Natural killer cell (primary cell): ENCODE measurements at places on chromosomes 7 and 10. TPM values are rescaled to one million over a fixed set of nuclear protein-coding genes. Genes with fewer than 3 reads are reported as not detected.

- no peaks in the 10 kb centered on the region for H3K36me3 ChIP-seq
- no peaks in the 10 kb centered on the region for H3K4me1 ChIP-seq
- DNase-seq = no peak
- H3K27ac ChIP-seq = no peak overlapping the region
- no peak overlapping the region for H3K4me3 ChIP-seq
- H3K27me3 ChIP-seq = no peaks in the 10 kb centered on the region
These were observed 283.9 kb upstream of the NPVF start for GRCh38 chr7:25512061-25512687.

DNA sequence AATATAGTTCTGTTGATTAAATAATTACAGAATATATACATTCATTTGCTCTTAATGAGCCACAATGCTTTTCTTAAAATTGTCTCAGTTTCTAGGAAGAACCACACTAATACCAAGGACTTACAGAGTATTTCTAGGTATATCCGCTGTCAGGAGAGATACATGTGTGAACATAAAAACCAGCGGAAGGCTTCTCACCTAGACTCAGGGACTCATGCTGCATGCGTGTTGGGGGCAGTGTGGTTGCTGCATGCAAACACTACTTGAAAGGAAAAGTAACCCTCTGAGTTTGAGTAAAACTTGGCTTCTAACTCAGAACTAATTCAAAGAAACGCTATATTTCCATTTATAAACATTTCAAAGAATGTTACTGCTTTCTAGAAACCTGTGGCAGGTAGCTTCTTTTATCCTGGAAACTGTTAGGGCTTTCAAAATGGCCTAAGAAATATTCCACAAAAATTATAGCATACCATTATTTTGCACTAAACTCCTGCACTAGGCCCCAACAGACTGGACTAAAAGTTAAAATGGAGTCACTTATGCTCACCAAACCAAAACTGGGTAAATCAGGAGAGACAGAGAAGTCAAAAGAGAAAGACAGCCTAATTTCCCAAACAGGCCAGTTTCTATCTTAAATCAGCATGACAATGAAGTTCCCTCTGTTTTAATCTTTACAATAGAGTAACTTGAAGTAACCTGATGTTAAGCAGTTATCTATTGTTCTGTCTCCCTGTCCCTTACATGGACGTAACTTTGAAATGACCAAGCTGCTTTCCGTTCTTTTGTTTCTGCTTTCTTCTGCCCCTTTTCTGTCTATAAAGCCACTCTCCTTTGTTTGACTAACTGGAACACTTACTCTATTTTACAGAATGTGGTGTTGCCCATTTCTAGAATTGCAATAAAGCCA is 95.2 kb upstream of the FAM133B start:
- H3K27ac ChIP-seq = peak overlapping the region; percentile 88
- no peaks in the 10 kb centered on the region for H3K36me3 ChIP-seq
- peaks cover 20% of the 10 kb centered on the region for H3K4me1 ChIP-seq
- peak; percentile 76 for DNase-seq
- no peaks in the 10 kb centered on the region for H3K27me3 ChIP-seq

DNA sequence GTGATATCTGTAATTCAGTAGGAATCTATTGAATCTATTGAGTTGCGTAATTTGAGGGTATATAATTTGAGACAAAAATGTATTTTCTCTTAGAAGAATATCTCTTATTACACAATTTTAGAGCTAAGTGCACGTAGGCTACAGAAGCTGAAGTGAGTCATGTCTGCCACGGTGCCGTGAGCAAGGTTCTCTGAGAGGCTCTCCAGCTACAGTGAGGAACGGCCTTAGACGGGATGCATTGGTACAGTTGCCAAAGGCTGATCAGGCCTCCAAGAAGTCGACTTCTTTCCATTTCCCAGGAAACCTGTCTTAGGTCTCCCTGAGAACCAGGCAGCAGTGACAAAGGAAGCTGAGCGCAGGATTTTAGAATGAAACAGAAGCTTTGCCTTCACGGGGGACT is 28.6 kb downstream of the TCERG1L start:
- H3K27me3 ChIP-seq = no peaks in the 10 kb centered on the region
- no peak overlapping the region for H3K27ac ChIP-seq
- no peak overlapping the region for H3K4me3 ChIP-seq

DNA sequence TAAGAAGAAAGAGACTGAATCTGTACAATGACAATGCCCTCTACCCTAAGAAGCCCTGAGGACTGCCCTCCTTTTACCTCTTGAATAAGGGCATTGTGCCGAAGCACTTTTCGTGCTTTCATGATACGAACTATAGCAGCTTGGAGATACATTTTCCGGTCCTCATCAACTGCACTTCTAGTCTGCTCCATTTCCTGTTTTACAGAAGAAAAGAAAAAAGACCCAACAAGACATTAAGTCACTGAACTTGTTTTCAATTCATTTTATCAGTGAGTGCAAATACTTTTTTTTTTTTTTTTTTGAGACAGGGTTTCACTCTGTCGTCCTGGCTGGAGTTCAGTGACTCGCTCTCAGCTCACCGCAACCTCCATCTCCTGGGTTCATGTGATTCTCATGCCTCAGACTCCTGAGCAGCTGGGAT is 78.4 kb downstream of the CUL2 start:
- DNase-seq = peak; percentile 49
- H3K27ac ChIP-seq = no peak overlapping the region
- H3K27me3 ChIP-seq = no peaks in the 10 kb centered on the region

DNA sequence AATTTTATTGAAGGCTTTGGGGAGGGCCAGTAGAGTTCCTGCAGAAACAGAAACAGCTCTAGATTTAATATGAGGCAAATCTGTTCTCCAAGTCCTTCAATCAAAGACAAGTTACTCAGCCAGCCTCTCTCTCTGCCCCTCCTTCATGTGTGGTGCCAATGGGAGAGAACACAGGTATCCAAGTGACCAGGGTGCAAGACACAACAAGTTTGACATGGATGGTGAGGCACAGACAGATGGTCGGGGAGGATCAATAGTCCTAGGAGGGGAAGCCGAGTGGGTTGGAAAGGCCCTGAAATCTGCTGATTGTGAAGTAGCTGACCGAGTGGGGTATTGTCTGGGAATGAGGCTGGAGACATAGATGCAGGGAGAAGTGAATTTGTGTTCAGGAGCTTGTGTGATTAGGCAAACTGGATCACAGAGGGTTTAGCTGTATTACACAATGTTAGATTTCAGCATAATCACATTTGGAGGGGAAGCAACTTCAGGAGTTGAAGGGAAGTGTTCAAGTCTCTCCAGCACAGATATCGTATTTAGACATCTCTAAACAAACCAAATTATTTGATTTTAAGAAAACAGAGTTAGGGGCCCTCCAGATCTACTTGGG is 1.5 kb downstream of the GIMAP1 start:
- no peaks in the 10 kb centered on the region for H3K27me3 ChIP-seq
- peak overlapping the region; percentile 71 for H3K4me3 ChIP-seq
- peak overlapping the region; percentile 40 for H3K27ac ChIP-seq
- peaks cover 42% of the 10 kb centered on the region for H3K36me3 ChIP-seq
- H3K4me1 ChIP-seq = peaks cover 61% of the 10 kb centered on the region

The NUTM2D gene
- 4.6 TPM for total RNA-seq
